ENCODE measurements at places on chromosomes 7 and 10. TPM values are rescaled to one million over a fixed set of nuclear protein-coding genes. Genes with fewer than 3 reads are reported as not detected.

GRCh38 chr7:143283381-143283780 lies 1.4 kb upstream of the TMEM139 start:
- no peak for DNase-seq
- no peak overlapping the region for H3K27ac ChIP-seq
- H3K4me3 ChIP-seq, result no peak overlapping the region
- H3K4me1 ChIP-seq, result peaks cover 24% of the 10 kb centered on the region
- H3K36me3 ChIP-seq, result no peaks in the 10 kb centered on the region

GRCh38 chr10:98790817-98791216 lies 344.1 kb upstream of the HPS1 start:
- no peaks in the 10 kb centered on the region for H3K36me3 ChIP-seq
- DNase-seq, result no peak
- no peak overlapping the region for H3K27ac ChIP-seq
- no peak overlapping the region for H3K4me3 ChIP-seq
- no peaks in the 10 kb centered on the region for H3K27me3 ChIP-seq

GRCh38 chr7:108592646-108593201 lies 23.1 kb downstream of the DNAJB9 start:
- H3K4me1 ChIP-seq, result peaks cover 12% of the 10 kb centered on the region
- H3K4me3 ChIP-seq, result no peak overlapping the region
- no peaks in the 10 kb centered on the region for H3K36me3 ChIP-seq
- no peak for DNase-seq

GRCh38 chr7:121003986-121004685 lies 15.6 kb downstream of the CPED1 start:
- DNase-seq, result no peak
- peaks cover 40% of the 10 kb centered on the region for H3K4me1 ChIP-seq
- H3K27me3 ChIP-seq, result peaks cover 2% of the 10 kb centered on the region
- H3K36me3 ChIP-seq, result no peaks in the 10 kb centered on the region
- no peak overlapping the region for H3K4me3 ChIP-seq
- H3K27ac ChIP-seq, result no peak overlapping the region

DNA sequence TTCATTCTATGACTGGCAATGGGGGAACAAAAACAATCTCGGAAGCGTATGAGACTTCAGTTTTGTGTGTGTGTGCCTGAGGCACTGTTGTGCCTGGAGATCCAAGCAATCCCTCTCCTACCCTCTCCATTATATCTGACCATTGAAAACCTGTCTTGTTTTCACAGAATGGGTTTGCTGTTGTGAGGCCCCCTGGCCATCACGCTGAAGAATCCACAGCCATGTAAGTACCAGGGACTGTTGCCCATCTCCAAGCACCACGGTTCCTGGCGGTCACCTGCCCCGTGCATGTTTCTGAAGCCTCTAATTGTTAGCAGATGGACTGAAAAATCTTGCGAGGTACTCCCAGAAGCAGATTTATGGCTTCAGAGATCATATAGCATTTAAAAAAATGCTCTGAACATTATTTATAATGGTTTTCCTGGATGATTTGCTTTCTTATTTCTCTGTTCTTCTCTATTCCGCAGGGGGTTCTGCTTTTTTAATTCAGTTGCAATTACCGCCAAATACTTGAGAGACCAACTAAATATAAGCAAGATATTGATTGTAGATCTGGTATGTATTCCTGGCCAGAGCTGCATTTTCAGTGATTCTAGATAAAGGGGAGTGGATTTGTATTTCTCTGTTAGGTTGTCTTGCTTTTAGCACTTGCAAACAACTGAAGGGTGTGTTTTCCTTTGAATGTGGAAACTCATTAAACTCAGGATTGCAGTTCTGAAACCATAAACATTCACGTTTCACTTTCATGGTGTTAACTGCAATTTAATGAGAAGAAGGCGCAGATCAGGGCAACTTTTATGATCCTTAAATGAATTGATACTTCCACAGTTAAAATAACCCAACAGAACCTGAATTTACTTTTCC lies 288.2 kb downstream of the TWIST1 start:
- H3K4me3 ChIP-seq, result no peak overlapping the region
- peak overlapping the region; percentile 56 for H3K27ac ChIP-seq
- DNase-seq, result no peak
- peaks cover 25% of the 10 kb centered on the region for H3K4me1 ChIP-seq
- H3K36me3 ChIP-seq, result no peaks in the 10 kb centered on the region

DNA sequence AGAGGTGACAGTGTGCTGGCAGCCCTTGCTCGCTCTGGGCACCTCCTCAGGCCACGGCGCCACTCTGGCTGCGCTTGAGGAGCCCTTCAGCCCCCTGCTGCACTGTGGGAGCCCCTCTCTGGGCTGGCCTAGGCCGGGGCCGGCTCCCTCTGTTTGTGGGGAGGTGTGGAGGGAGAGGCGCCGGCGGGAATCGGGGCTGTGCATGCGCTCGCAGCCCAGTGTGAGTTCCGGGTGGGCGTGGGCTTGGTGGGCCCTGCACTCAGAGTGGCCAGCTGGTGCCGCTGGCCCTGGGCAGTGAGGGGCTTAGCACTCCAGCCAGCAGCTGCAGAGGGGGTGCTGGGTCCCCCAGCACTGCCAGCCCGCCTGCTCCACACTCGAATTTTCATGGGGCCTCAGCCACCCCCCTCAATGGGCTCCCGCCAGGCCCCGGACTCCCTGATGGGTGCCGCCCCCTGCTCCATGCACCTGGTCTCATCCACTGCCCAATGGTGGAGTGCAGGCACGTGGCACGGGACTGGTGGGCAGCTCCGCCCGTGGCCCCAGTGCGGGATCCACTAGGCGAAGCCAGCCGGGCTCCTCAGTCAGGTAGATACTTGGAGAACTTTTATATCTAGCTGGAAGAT lies 96.7 kb upstream of the BET1 start:
- H3K4me1 ChIP-seq, result peaks cover 12% of the 10 kb centered on the region
- H3K4me3 ChIP-seq, result no peak overlapping the region
- H3K27ac ChIP-seq, result no peak overlapping the region
- no peaks in the 10 kb centered on the region for H3K27me3 ChIP-seq

MYH16 gene
- not detected for total RNA-seq

OR6V1 gene
- total RNA-seq, result not detected

ATXN7L1 gene
- total RNA-seq, result 14.2 TPM
